ENCODE measurements at places on chromosomes 4 and X.

DNA sequence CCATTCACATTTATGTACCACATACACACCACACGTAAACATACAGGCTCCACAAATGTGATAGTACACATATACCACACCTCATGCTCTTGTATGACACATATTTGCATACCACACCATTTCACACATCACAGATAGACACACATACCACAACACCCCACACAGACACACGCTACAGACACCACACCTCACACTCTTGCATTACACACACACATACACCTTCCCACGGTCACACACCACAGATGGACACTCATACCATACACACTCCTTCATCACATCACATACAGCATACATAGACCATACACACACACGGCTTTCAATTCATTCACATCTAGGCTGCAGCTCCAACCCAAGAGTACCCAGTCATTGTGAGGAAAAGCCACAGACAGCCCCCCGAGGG lies 222.5 kb upstream of the RPL34 start:
- DNase-seq, result no peak

DNA sequence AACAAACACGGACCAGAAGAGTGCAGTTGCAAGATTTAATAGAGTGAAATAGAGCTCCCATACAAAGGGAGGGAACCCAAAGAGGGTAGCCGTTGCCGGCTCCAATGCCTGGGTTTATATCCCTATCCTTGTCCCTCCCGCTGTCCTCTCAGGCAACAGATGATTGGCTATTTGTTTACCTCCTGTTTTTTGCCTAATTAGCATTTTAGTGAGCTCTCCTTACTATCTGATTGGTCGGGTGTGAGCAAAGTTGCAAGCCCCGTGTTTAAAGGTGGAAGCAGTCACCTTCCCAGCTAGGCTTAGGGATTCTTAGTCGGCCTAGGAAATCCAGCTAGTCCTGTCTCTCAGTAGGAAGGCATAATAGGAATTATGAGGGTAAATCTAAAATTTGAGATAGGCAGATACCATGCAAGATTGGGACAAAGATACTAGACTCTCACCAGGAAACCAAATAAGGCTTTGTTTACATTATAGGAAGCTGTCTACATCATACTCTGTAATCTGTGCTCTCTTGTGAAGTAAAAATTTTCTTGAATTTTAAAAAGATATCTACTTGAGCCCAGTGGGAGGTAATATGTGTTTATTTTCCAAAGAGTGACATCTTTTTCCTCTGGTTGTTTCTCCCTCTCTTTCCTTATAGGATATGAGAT lies 65.9 kb downstream of the ATP10D start:
- no peak for DNase-seq

DNA sequence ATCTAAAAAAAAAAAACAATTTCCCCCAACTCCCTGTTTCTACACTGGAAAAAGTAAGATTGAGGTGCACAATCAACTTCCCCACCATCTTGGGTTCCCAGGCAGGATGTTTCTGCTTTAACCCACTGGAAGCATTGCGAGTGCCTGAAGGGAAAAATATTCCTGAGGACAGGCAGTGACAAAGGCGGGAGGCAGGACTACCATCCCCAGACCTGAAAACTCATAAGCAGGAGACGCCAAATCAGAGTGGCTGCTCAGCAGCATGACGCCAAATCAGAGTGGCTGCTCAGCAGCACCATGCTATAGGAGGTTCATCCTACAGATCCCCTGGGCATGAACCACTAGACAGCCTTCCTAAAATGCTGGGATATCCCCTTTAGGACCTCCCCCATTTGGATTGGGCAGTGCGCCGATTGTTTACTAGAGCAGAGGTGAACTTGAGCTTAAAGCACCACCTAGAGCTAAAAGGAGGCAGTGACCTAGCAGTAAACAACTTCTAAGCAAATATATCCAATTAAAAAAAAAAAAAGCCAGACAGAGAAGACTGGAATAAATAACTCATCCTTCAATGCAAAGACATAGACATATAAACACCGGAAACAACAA lies 35.0 kb upstream of the GK start:
- no peak for DNase-seq

GRCh38 chr4:14916554-14917297 lies 85.6 kb upstream of the CPEB2 start:
- no peak for DNase-seq

DNA sequence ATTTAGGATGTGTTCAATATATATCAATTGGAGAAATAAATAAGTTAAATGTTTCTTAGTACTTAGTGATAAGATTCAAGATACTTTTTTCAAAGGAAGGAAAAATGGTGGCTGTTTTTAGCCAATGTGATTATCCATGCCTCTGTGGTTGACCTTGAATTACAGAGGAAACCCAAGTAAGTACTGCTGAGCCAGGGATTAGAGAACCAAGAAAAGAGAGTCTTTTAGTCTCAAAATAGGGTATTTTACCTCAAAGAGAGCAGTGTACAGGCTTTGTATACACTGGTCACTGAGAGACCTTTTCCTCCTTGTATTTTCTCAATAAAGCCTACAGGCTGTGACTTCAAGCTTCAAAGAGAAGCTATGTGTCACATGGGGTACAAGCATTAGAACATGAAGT lies 1075.3 kb downstream of the ADGRL3 start:
- DNase-seq, result no peak

DNA sequence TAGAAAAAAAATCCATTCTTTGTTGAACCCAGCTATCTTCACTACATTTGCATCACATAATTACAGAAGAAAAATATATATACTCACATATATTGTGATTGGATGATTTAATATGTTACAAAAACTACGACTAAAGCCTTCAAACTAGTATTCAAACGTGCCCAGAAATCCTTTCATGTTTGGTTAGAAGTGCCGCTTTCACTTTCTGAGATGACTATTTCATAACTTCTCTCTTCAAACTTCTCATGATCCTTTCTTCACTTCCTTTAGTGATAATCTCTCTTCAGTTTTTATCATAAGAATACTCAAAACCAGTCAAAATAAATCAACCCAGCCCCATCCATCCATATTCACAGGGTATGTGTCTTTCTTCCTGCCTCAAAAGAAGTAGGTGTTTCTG lies 50.8 kb upstream of the NAF1 start:
- DNase-seq, result no peak

GRCh38 chr4:106339431-106339830 lies 23.1 kb downstream of the AIMP1 start:
- DNase-seq, result no peak

DNA sequence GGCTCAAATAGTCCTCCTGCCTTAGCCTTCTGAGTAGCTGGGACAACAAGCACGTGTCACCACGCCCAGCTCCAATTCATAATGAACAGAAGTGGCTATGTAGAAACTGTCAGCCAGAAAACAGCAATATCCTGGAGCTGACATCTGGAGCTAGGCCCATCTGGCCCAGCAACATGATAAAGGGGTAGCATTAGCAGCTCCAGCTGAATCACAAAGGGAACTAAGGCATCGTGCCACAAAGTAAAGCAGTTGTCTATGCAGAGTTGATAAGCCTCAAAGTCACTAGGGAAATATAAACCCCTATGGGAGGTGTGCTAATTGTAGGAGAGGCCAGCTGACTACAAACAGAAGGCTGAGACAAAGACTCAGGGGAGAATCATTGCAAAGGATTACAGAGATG lies 270.5 kb upstream of the GPC4 start:
- no peak for DNase-seq

DNA sequence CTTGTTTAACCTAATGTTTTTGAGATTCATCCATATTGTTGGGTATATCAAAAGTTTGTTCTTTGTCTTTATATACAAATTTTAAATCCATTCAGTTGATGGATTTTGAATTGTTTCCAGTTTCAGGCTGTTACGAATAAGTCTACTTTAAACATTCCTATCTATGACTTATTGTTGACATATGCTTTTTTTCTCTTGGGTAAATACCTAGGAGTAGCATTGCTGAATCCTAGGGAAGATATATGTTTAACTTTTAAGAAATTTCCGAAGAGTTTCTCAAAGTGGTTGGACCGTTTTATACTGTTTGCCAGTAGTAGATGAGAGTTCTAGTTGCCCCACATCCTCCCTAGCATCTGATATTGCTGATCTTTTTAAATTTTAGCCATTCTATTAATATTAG lies 60.9 kb upstream of the IL13RA1 start:
- no peak for DNase-seq

GRCh38 chr4:3336382-3337356 lies 43.8 kb downstream of the RGS12 start:
- DNase-seq, result no peak

GRCh38 chr4:144734522-144734921 lies 88.6 kb downstream of the HHIP start:
- DNase-seq, result no peak

DNA sequence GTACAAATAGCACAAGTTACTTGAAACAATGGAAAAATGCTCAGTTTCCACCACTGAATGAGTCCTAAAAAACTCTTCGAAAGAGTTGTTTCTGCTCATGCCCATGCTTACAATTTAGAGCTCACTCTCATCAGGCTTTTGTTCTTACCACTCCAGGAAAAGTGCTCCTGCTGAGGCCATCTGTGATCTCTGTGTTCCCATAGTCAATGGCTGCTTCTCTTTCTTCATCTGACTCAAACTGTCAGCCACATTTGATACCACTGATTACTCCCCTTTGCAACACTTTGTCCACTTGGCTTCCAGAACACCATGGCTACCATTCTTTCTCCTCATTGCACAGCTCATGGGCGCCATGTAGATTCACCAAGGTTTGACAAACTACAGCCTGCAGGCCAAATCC lies 80.0 kb upstream of the SLC34A2 start:
- DNase-seq, result no peak

- no peak for DNase-seq
Observed at GRCh38 chrX:138708268-138708667, 3.2 kb downstream of the FGF13 start.

DNA sequence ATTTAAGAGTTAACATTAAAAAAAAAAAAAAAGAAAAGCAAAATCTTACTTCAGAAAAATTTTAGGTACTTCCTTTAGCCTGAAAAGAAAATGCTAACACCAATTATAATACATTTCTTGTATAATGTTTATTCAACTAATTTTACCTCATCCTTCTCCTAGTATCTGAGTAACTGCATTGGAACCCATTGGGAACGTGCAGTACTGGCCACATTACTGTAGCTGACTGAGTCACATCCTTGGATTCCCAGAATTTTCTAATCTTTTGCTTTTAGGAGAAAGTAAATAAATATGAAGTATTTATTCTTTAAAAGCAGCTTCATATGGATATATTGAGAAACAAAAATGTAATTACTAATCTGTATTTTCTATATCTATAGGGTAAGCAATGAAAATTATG lies 82.6 kb upstream of the SLITRK2 start:
- DNase-seq, result no peak

Measured in NCI-H2081 treated with DMSO at 0.1 percent for 48 hours (cell line).